Right lung (tissue), 10 donors: ENCODE measurements at places on chromosomes 2 and 18. TPM values are rescaled to one million over a fixed set of nuclear protein-coding genes. Genes with fewer than 3 reads are reported as not detected.

DNA sequence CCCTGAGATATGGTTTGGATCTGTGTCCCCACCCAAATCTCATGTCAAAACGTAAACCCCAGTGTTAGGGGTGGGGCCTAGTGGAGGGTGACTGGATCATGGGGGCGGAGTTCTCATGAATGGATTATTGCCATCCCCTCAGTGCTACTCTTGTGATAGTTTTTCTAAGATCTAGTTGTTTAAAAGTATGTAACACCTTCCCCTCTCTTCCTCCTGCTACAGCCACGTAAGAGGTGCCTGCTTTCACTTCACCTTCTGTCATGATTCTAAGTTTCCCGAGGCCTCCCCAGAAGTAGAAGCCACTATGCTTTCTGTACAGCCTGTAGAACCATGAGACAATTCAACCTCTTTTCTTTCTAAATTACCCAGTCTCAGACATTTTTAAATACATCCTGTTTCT is 16.9 kb downstream of the PUM2 start:
- no peak for DNase-seq

DNA sequence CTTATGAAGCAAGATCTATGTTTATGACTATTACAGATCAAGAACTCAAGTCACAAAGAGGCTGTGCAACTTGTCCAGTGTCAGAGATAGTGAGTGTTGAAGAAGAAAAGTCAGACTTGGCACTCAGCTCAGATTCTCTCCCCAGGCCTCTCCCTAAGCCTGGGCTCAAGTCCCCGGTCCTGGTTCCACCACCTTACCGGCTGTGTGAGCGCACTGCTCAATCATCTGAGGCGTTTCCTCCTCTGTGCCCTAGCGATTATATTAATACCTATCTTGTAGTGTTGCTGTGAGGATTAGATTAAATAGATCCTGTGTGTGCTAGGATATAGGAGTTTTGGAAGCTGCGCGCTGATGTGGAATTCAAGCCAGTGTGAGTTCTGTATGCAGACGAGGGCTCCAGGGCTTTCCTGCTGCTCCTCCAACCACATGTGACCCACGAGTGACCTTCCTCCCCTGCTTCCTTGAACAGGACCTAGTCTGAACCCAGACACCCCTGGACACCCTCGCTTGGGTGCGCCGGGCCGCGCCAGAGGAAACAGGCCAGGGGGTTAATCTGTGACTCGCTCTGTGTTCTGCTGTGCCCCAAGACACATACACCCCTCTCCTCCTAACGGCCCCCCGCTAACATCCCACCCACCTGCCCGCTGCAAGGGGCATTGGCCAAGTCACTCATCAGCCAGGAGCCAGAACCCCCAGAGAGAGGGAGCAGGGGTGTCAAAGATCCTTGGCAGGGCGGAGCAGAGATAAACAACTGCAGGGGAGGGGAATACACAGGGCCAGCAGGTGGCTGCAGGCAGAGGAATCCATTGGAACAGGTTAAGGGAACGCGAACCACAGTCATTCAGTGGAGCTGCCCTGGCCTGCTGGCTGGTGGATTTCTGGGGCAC is 38.3 kb downstream of the TNS1 start:
- no peak for DNase-seq

DNA sequence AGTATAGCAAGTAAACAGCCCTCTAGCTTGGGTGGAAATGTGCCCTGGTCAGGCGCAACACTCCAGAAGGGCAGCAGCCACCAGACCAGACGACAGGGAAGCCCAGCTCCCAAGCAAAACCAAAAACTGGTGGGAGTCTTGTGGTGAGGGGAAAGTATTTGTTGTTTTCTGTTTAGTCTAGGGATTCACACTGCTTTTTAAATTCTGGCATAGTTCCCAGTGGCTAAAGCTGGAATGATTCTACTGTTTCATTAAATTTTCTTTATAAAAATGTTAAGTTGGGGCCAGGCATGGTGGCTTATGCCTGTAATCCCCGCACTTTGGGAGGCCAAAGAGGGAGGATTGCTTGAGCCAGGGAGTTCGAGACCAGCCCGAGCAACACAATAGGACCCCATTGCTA is 38.5 kb downstream of the MERTK start:
- no peak for DNase-seq

DNA sequence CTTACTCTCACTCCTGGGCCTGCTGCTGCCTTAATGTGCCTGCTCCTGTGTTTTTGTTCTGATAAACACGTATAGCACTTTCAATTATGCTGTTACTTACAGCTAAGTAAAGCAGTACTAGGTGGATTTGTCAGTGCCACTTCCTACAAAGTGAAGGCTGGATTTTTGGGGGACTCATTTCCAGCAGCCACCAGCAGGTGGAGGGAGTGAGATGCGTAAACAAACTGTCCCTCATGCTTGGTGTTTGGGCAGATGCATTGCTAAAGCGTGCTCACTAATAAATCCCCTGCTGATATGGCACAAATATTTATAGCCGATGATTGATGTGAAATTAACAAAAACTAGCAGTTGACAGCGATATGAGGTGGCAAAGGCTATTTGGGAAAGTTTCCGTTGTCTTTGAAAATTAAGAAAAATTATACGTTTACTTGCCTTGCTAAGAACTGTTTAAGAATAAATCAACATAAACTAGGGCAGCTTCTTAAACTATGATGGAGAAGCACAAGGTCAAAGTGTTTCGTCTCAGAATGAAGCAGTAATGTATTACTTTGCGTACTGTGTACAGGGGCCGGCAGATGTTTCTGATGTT is 101.7 kb downstream of the AGAP1 start:
- DNase-seq: peak; percentile 59

GRCh38 chr2:66477135-66477842 is 42.4 kb downstream of the MEIS1 start:
- no peak for DNase-seq

DNA sequence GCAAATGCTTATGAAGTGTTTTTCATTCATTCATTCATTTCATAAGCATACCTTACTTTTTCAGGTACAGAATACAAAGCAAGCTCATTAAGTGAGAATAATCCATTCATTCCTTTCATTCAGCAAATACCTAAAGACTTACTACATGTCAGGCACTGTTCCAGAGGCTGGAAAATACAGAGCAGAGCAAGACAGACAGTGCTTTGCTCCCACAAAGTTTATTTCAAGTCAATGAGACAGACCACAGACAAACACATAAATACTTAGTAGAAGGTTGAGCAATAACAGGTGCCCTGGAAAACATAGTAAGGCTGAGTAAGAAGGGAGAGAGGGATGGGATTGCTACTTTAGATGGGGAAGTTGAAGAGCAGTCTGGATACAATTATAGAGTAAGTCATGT is 309.8 kb downstream of the C1D start:
- DNase-seq: no peak

The TP53I3 gene
- polyA plus RNA-seq: 78.6 TPM
